ENCODE measurements at places on chromosomes 12 and 14.

- DNase-seq, result no peak
These were observed 112.7 kb downstream of the IPO8 start for GRCh38 chr12:30582943-30583342.

- no peak for DNase-seq
These were observed 190.2 kb downstream of the TBX5 start for GRCh38 chr12:114215746-114216145.

DNA sequence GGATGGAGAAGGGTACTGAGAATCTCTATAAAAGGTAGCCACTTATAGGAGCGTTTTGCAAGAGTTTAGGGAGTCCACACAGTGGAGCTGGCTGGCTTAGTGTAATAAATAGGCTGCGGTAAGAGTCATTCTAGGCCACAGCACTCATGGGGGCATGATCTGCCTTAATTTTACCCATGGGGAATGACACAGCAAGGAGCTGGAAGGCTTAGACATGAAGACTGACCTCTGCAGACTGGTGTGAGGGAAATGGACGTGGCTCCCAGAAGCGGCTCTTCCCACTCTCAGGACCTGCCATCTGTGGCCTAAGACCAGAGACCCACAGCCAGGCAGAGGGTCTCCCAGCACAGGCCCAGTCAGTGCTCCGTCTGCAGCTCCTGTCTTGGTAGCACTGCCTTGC, 173.3 kb downstream of the PPM1H start:
- DNase-seq, result no peak

DNA sequence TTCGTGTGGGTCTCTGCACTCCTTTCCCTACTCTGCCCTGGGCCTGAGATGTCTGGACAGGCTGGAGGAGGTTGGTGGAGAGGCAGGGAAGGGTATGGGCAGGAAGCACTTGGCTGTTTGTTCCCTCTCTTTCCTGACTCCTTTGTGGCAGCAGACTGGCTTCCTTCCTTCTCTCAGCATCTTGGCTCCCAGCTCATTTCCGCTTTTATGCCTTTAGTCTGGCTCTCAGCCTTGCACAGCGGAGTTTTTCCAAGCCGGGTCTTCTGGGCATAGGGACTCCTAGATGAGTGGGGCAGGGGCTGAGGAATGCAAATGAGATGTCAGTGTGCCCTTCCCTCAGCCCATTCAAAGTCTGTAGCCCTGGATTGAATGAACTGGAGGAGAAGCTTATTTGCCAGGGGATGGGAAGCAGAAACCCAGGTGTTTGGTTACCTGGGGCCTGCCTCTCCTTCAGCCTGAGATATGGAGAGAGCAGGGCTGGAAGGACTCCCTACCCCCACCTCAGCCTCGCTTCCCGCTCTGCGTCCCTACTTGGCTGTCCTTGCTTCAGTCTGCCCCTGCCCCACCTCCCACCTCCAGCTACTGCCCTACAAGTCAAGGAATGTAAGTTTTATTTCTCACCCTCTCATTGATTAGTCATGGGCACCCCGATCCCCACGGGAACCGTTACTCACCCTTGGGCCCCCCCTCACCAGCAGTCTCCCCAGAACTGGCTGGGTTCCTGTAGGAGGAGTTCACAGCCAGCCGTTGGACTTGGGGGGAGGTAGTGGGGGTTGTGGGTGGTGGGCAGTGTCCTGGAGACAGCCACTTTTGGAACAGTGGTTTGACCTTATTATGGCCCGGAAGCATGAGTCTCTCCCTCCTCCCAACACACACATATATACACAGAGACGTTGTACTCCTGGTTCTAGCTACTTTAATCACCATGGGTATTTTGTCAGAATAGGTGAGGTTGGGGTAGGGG, 9.3 kb upstream of the ITGA5 start:
- no peak for DNase-seq

GRCh38 chr12:131950182-131950913, 606 bp downstream of the EP400 start:
- DNase-seq, result peak; percentile 74

DNA sequence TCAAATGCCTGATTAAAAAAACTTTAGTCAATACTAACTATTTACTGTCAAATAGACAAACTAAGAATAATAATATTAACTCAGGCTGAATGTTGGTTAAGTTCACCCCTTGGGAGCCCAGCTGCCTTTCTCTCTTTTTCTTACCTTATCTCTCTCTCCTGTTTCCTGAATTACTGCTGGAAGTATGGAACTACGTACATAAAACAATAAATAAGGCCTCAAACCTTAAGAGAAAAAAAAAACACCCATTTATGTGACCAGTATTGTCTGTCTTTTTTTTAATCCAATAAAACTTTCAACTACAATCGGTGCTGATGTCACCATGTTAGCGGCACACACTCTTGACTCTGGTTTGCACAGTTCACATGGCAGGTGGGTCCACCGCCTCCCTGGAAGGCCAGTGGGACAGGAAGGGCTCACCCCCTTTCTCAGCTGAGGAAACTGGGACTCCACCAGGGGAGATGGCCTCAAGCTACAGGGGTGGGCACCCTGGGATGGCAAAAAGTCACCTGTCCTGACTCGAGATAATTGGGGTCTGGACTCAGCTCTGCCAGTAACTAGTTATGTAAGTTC, 21.3 kb downstream of the BCL11B start:
- DNase-seq, result no peak

GRCh38 chr14:68824207-68824516, 31.3 kb upstream of the ZFP36L1 start:
- no peak for DNase-seq

DNA sequence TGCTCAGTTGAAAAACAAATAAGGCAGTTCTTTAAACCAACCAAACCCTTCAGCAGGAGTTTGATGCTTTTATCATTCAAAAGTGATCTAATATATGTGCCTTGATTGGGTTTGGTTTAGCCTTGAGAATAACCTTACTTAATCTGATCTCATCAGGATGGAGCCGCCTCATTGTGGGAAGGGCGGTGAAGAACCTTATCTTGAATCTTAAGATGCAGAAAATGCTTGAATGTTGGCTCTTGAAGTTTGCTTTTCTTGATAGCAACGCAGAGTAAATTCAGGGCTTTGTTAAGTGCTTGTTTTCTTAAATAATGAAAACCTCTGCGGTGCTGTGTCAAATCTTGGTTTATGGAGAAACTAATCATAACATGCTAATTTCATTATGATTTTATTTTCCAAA, 138.2 kb downstream of the MON2 start:
- DNase-seq, result no peak

DNA sequence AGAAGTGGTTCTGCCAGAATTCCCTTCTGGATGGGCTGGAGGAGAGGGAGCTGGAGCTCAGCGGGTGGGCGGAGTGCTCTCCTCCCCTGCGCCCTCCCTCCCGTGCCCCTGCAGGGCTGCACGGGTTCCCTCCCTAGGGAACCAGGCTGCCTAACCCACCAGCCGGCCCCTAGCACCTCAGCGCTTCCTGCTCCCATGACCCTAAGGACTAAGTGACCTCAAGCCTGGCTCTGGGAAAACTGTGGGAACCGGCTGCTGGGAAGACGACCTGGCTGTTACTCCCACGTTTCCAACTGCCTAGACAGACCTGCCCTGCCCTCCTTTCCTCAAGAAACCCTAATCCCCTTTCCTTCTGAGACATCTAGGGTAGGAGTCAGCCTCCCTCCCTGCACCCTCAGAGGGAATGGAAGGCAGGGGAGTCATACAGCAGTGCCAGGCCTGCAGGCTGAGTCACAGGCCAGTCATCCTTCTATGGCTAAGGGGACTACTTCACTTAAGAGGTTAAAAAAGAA, 31.5 kb downstream of the SLC6A12 start:
- no peak for DNase-seq

DNA sequence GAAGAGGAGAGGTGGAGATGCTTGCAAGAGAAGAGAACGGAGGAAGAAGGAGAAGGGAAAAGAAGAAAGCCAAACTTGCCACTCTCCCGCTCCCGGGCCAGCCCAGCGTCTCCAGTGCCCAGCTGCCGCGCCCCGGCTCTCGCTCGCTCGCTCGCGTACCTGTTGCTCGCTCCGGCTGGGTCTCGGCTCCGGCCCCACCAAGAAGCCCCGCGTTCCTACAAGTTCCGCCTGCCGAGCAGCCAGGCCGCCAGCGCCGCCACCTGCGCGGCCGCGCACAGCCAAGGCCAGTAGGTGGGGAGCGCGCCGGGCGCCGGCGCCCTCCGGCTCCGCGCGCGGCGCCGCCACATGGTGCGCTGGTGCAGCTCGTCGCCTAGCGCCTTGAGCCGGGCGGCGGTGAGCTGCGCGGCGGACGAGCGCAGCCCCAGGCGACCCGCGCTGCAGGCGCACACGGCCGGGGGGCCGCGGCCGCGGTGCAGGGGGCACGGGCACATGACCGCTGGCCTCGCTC, 370 bp downstream of the HRK start:
- DNase-seq, result peak; percentile 72

DNA sequence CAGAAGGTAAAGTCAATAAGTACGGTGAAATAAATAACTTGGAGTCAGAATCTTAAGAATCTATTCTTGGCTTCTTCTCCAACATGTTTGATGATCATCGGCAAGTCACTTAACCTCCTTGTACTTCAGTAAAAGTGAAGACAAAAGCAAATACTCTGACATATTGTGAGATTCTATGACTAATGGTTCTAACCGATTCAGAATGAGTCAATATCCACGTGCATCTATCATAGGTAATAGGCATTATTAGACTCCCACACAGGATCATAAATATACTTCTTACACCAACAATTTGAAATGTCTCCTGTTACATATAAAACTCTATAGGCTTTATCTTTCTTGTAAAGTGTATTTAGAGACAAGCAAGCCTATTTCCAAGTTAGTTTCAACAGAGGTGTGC, 144.4 kb upstream of the ATXN7L3B start:
- DNase-seq, result no peak

DNA sequence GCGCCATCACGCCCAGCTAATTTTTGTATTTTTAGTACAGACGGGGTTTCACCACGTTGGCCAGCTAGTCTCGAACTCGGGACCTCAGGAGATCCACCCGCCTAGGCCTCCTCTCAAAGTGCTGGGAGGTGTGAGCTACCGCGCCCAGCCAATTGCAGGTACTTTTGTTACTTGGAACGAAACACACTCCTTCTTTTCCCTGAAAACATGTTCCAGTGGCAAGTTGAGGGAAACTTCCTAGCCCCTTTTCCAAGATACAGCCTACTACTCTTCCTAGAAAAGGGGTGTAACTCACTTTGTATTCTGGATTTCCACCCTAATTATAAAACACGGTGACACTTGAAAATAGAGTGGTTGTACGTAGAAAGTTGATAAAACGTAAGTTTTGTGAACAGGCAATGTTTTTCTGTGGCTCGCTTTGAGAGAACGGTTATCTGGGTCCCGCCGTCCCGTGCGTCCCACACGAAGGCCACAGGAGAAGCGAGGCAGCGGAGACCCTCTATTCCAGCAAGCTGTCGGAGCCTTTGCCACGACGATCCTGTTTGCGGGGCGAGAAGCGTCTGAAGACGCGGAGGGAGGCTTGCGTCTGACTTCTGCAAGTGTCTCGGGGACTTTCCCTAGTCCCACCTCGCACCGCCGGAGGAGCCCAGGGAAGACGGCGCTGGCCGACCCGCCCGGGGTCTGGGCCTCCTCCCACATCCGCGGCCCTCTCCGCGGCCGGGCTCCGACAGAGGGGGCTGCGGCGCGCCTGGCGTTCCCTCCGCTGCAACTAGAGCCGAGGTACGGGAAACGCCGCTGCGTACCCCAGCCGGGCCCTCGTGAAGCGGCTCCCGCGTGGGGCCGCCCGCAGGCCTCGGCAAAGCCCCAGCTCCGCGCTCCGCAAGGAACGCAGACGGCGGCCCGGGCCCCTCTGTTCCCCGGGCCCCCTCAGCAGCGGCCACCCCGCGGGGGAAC, 745 bp downstream of the CDCA4 start:
- peak; percentile 79 for DNase-seq

DNA sequence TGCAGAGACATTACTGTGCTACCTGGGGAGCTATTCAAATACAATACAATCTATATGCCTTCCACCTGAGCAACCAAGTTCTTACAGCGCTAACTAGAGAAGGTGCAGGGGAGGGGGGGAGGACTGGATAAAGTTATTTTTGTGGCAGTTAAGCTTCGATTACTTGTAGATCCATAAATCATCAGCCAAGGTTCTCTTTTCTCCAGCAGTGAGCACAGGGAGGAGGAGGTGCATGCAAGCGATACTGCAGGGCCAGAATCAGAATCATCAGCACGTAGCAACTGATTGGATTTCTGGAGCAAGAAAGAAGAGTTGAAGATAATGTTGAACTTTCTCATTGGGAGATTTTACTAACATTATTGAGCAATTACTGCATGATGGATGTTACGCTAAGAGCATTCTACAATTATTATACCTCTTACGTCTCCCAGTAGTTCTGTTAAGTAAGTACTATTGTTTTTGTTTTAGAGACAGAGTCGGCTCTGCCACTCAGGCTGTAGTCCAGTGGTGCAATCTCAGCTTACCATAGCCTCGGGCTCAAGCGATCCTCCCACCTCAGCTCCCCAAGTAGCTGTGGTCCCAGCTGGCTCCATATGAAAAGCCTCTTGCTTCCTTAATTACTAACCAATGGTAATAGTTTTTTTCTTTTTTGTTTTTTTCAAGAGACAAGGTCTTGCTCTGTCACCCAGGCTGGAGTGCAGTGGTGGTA, 74.6 kb upstream of the EEA1 start:
- no peak for DNase-seq

- DNase-seq, result no peak
These were observed 28.6 kb downstream of the RNFT2 start for GRCh38 chr12:116766746-116767145.

- DNase-seq, result no peak
These were observed 109.1 kb downstream of the DAD1 start for GRCh38 chr14:22479776-22480464.

GRCh38 chr14:99812892-99813291, 19.7 kb downstream of the EML1 start:
- no peak for DNase-seq

DNA sequence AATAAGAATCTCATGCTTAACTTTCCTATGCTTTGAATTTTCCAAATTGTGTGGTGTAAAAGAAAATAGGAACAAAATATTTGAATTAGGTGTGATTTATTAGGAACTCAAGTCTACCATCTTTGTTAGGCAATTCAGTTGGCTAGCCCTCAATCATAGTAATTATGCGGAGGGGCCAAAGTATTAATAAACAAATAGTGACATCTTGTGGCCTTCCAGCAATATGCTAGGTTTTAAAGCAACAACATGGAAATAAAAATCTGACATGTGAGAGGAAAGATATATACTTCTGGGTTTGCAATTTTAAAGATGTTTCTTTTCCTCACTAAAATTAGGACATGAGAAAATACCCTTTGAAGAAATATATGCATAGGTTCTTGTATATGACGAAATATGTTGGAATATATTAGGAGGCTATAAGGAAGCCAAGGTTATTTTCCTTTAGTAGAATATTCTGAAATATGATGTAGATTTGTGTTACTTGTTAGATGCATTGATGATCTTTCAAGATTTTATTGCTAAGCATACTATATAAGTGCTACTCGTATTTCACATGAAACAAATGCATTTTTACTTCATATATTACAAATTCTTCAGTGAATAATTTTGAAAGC, 200.4 kb downstream of the PTPRO start:
- no peak for DNase-seq

- no peak for DNase-seq
These were observed 251.9 kb upstream of the ATXN7L3B start for GRCh38 chr12:74285773-74286172.

- DNase-seq, result no peak
These were observed 100.3 kb upstream of the FAR2 start for GRCh38 chr12:29048787-29049186.

- DNase-seq, result no peak
These were observed 1122.4 kb upstream of the USP15 start for GRCh38 chr12:61137677-61138414.

- no peak for DNase-seq
These were observed 15.2 kb downstream of the ITPK1 start for GRCh38 chr14:93100570-93100969.
